ENCODE measurements at places on chromosomes 1 and 21. TPM values are rescaled to one million over a fixed set of nuclear protein-coding genes. Genes with fewer than 3 reads are reported as not detected.

- H3K36me3 ChIP-seq = no peaks in the 10 kb centered on the region
- DNase-seq = no peak
- peaks cover 33% of the 10 kb centered on the region for H3K27me3 ChIP-seq
These were observed 38.4 kb upstream of the CASZ1 start for GRCh38 chr1:10834770-10835412.

GRCh38 chr1:42239041-42239440 is 74.5 kb upstream of the GUCA2A start:
- no peak overlapping the region for H3K4me3 ChIP-seq
- H3K4me1 ChIP-seq = peaks cover 13% of the 10 kb centered on the region
- peaks cover 83% of the 10 kb centered on the region for H3K36me3 ChIP-seq
- no peaks in the 10 kb centered on the region for H3K27me3 ChIP-seq
- H3K27ac ChIP-seq = no peak overlapping the region
- DNase-seq = no peak

The LIPI gene
- not detected for total RNA-seq

DNA sequence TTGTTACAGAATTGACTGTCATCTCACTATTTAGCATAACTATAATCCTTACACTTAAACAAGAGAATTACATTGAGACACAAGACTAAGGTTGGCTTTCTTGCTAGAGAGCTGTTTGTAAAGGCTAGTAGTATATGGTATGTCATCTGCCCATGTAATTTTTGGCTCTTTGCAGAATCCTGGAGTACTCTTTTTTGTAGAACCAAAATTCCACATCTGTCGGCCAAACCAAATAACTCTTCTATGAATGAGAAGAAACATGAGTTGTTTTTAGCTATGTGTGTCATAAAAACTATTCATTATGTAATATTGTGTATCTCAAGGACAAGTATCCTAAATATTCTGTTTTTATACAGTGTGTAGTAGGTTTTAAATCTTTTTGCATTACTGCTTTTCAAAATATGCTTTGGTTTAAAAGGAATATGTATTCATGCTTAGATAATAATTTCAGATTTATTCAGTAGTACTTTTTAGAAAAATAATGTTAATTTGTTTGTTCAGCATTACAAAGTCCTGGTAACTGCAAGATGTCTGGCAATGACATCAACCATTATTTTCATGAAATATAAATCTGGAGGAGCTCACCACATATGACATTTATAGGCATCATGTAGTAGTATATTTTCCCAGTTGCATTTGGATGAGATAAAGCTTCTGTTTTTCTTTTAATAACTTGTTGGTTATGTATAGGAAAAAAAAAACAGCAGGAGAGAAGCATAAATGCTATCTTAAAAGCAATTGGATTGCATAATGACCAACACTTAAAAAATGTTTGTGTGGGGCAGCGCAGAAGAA is 159.8 kb downstream of the HS2ST1 start:
- no peaks in the 10 kb centered on the region for H3K4me1 ChIP-seq
- DNase-seq = no peak
- H3K4me3 ChIP-seq = no peak overlapping the region
- H3K27me3 ChIP-seq = no peaks in the 10 kb centered on the region
- peaks cover 5% of the 10 kb centered on the region for H3K36me3 ChIP-seq

The NUDT4B gene
- total RNA-seq = 0.52 TPM
